T-helper 2 cell treated with Interferon-gamma antibody and Interleukin-4, amounts not matched to agents 5 μg/mL and 100 μg/mL, for 36 hours (primary cell): ENCODE measurements at places on chromosomes 7 and 10.
A peak's percentile ranks its signal among the peaks of the same experiment; 100 is the strongest.

GRCh38 chr10:80382989-80383388, 25.4 kb upstream of the PRXL2A start:
- peak; percentile 24 for DNase-seq

- no peak for DNase-seq
These were observed 53.9 kb downstream of the AP3M1 start for GRCh38 chr10:74096777-74097176.

- no peak for DNase-seq
These were observed 79.1 kb downstream of the RAMP3 start for GRCh38 chr7:45236666-45237065.

DNA sequence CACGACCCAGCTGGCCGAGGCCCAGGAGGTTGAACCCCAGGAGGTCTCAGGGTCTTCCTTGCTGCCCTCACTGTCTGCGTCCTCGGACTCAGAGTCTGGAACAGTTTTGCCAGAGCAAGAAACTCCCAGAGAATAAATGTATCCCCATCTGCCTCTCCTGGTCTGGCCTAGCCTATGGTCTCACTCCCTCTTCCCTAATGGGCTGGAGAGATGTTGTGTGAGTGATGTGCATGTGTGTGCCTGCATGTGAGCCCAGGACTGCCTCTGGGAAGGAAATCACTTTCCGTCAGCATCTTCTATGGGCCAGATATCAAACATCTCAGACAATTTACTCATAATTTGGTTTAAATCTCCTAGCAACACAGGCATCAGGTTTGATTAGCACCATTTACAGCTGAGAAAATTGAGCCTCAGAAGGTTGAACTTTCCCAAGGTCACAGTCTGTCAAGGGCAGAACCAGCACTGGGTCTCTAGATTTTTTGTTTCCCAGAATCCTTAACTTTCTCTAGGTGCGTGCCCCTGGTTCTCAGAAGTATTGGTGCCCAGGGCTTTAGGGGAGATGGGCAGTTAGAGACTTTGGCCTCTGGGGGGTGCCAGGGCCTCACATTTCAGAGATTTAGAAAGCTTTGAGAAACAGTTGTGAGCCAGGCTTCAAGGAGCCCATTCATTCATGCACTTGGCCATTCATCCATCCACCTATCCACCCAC, 4.9 kb downstream of the TMEM270 start:
- no peak for DNase-seq

GRCh38 chr10:121403527-121403926, 194.7 kb downstream of the FGFR2 start:
- DNase-seq: no peak

DNA sequence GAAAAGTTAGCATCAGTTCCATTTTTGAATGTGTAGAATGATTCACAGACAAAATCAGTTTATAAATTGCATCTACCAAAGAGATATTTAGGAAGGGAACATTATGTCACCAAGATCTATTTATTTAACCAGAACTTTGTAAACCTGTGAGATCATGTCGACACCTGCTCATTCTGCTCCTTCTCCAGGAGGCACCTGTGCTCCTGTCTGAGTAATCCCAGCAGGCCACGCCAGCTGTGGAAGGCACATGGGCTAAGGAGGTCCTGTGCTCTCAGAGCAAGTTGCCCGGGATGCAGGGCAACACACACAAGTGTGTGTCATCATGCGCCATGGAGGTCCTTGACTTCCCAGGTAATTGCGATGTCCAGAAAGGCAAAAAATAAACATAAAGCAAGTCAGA, 45.5 kb upstream of the ADARB2 start:
- DNase-seq: no peak

GRCh38 chr10:88270871-88271713, 312.0 kb downstream of the RNLS start:
- peak; percentile 81 for DNase-seq

- DNase-seq: no peak
These were observed 72.4 kb upstream of the LRRC17 start for GRCh38 chr7:102840404-102840803.

- DNase-seq: no peak
These were observed 91.5 kb downstream of the LYZL2 start for GRCh38 chr10:30538086-30538485.

DNA sequence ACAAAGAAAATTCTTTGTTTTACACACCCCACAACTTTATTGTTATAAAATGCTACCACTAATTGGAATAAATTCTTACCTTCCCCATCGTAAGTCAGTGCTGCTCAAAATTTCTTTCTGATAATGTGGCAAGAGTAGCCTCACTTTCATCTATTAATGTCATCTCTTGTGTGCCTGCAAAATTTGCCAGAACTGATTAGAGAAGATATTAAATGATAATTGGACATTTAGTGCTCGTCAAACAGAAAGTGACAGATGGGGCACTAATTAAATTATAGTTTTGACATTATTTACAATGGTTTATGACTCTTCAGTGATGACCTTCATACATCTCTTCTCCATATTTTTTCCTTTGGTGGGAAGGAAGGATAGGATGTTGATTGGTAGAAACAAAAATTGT, 690.9 kb downstream of the NXPH1 start:
- no peak for DNase-seq

- DNase-seq: no peak
These were observed 210.4 kb downstream of the FAM107B start for GRCh38 chr10:14564268-14564744.
